ENCODE measurements at places on chromosomes 5 and 9.
A peak's percentile ranks its signal among the peaks of the same experiment; 100 is the strongest.

DNA sequence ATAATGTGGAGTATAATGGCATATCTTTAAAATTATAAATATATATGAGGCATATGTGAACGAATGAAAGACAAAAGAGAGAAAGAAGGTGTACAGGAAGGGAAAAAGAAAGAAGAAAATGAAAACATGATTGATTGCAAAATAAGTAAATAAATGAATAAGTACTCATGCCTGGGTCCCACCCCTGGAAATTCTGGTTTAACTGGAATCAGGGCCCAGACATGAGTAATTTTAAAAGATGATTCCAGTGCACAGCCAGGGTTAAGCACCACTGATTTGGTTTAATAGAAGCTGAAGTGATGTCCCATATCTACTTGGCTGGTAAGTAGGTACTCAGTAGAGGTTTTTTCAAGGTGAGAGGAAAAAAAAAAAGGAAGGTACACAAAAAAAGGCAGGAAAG lies 34.0 kb upstream of the HOMER1 start:
- no peak for DNase-seq

- no peak for DNase-seq
Measured at GRCh38 chr5:160473681-160474080, 52.0 kb downstream of the PTTG1 start.

- peak; percentile 42 for DNase-seq
Measured at GRCh38 chr9:114097613-114098020, 1.5 kb downstream of the KIF12 start.

GRCh38 chr5:163439092-163439425 lies 1.7 kb downstream of the CCNG1 start:
- DNase-seq, result peak; percentile 55

- no peak for DNase-seq
Measured at GRCh38 chr5:37640088-37640487, 199.8 kb downstream of the GDNF start.

DNA sequence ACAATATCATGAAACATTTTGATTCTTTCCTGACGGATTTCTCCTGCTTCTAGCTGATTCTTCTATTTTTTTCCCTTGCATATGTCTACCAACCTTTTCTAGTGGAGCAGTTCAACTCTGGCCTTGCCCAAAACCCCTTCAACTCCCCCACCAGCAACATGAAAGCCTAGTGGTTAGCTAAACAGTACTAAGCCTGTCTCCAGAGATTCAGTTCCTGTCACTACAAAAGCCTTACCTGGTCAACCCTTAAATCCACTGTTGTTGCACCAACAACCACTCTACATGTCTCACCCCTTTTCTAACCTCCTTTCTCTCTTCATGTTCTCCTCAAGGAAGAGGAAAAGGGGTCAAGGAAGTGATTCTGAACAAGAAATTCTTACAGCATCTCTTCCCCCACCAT lies 74.8 kb upstream of the PIK3R1 start:
- DNase-seq, result no peak

DNA sequence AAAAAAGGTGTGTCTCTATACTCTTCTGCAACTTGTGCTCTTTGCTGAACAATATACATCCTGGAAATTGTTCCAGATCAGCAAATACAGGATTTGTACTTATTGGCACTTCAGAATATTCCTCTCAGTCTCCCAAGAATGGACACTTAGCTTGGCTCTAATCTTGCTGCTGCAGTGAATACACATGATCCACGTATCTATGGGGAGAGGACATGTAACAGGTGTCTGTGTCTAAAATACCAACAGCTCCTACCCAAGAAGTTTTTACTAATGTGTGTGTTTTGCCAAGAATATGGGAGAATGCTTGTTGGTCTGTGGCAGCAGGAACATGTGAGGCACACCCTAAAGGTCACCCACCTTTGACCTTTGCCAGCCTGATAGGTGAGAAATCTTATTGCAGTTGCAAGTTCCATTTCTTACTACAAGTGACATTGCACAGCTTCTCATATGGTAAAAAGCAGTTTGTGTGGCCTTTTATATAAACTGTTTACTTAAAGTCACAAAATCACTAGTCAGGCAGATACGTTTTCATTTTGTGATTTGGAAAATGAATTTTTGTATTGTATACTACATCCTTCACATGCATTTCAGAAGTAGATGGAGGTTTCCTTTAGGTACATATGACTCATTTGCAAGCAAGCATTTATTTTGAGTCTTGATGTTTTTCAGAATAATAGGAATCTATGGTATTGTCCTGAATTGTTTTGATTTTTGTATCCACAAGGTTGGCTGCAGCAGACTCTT lies 35.8 kb downstream of the PHF2 start:
- no peak for DNase-seq

GRCh38 chr5:120531215-120531614 lies 67.1 kb downstream of the PRR16 start:
- no peak for DNase-seq
